ENCODE measurements at places on chromosomes 3 and 15.

- no peak for DNase-seq
Observed at GRCh38 chr15:52378746-52379394, 83.3 kb upstream of the MYO5C start.

DNA sequence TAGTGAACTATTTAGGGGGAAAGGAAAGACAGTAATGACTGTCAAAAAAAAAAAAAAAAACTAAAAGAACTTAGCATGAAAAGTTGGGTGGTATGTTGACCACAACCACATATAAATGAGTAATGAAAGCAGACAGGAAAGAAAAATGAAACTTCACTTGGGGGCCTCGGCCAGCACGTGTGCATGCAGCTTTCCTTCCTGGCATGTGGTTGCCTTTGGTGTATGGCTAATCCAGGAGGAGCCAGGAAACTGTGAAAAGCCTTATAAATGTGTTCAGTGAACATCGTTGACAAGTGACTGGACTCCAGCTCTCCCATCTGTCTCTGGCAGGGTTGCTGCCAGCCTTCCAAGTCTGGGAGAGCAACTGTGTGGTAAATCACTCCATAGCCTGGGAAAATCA is 195.1 kb downstream of the DTWD1 start:
- DNase-seq = no peak

DNA sequence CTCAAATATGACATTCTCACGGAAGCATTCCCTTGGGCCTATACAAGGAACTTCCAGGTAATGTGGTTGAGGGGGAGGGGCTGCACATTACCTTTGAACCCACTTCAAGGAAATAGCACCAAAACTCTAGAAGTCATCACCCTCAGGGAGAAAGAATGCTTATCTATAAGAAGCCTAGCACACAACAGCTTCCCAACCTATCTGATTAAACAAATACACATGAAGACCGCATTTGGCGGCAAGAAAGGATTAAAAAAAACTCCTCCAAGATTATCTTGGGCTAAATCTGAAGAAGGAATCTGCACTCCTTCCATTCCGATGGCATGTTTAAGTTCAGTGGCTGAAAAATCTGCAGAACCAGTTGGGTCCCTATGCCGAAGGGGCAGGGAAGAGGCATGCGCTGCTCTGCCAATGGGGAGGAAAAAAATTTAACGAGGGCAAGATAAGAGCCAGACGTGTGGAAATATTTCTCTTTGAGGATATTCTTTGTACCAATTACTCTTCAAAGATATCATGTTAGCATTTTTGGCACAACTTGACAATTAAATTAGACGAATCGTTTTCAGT is 82.0 kb upstream of the WNT5A start:
- DNase-seq = no peak

DNA sequence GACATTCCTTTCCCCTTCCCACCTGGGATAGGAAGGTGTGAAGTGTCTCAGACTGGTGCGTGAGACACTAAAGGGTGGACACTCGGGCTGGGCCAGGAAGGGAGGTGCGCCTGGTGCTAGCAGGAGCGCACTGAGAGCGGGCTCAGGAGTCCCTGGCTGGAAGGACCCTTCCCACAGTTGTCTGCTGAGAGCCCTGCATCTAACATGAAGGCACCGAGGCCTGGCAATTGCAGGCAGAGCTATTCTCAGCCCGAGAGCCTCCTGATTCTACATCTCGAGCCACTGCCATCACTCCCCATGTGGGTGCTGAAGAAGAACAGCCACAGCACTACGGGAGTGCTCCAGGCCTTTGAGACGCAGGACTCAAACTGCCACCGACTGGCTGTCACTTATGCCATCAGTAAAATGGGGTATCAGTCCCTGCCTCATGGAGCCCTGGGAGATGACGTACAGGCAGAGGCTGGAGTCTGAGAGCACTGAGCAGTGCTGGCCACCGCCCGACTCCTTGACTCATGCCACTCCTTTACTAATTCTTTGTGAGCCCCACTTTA is 159.4 kb downstream of the KLF13 start:
- no peak for DNase-seq

GRCh38 chr3:114389156-114389555 is 95.3 kb downstream of the TIGIT start:
- no peak for DNase-seq

Data from activated CD4-positive, CD25-positive, alpha-beta regulatory T cell (primary cell).